ENCODE measurements at places on chromosomes 2 and 18.

DNA sequence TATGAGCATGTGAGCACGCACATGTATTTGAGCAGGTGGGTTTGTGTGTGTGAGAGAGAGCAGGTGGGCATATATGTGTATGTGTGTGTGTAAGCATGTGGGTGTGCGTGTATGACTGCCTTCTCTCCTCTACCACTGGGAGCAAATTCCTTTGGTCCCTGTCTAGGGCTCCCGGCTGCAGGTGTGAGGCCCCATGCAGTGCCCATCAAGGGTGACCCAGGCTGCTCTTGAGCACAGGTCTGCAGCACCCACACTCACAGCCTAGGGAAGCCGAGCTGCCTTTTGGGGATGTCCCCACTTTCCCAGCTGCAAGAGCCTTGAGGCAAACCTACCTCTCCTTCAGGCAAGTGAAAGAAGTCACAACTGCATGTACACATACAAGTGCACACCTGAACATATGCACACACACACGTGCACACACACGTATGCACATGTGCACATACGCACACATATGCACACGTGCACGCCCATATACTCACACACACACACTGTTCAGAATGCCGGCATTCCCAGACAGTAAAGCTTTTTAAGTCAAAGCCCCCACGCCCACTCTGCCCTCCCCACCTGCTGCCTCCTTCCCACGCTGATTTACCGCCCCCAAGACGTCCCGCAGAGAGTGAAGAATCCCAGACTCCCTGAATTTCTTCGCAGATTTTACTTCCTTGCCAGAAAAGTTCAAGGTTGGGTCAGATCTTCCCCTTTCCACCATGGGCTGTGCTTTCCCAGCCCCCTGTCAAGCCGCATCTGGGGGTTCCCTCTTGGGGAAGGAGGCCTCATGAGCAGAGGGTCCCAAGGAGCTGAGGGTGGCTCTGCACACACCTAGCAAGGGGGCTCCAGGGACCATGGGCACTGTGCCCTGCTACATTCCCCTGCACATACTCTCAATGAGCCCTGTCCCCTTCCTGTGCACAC is 170.6 kb downstream of the TWIST2 start:
- DNase-seq: no peak

GRCh38 chr18:45833846-45834245 is 8.4 kb downstream of the SIGLEC15 start:
- DNase-seq: no peak

DNA sequence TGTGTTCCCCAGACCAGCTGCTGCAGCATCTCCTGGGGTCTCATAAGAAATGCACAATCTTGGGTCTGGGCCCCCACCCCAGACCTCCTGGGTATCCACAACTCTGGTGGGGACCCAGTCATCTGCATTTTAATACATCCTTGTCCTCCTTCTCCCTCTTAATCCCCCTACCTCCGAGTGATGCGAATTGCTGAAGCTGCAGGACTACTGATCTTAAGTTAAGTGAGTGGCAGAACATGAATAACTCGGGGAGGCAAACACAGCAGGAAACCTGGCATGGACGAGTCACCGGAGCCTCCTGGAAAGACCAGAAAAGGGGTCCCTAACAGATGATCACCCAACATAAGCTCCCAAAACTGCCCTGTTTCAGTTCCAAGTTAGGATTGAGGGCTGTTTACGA is 283.2 kb upstream of the MGAT5 start:
- no peak for DNase-seq

GRCh38 chr2:55976681-55977080 is 53.1 kb upstream of the EFEMP1 start:
- no peak for DNase-seq

- DNase-seq: no peak
These were observed 2786.5 kb downstream of the RPIA start for GRCh38 chr2:91477731-91478672.

DNA sequence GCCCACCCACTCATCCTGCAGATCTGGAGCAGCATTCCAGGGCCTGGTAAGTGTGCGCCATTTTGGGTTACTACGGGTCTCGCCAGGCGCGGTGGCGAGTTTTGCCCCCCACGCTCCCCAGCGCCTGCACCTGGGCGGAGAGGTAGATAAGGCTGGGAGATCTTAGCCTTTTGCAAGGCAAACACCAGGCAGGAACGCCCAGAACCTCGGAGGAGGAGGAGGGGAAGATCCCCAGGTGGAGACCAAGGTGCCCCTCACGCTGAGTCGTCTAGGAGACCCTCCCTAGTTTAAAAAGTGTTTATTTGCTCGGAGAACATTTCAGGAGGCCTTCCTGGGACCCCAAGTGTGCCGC is 365 bp upstream of the RAMP1 start:
- DNase-seq: no peak

DNA sequence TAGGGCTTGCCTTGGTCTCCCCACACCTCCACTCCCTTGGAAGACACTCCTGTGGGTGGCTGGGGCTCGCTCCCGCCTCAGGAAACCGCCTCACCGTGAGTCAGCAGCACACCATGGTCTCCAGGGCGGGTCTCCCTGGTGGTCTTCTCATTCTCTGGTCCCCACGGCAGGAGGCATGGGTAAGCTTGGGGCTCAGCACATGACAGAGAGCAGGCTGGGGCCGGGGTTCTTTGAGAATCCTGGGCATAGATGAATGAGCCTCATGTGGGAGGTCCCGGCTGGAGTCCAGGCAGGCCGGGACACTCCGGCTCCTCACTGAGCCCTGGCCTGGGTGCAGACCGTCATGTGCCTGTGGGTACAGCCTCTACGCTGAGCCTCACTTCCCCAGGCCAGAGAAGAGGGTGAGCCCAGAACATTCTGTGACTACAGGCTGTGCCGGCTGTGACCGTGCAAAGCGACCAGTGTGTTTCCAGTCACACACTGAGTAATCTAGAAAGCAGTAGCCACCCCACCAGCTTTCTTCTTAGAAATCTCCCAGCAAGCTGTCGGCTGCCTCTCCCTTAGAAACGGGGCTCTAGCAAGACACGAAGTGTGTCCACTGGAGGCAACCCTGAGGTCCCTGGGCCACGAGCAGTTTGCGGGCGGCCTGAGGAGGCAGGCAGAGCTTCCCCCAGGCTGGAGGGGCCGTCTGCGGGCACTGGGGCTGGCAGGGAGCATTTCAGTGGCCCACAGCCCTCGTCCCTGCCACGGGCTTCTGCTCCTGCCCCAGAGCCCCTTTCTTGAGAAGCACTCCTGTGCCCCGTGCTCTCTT is 93.1 kb downstream of the RHOB start:
- DNase-seq: no peak

- no peak for DNase-seq
These were observed 108.1 kb downstream of the MARCO start for GRCh38 chr2:119049968-119050704.

DNA sequence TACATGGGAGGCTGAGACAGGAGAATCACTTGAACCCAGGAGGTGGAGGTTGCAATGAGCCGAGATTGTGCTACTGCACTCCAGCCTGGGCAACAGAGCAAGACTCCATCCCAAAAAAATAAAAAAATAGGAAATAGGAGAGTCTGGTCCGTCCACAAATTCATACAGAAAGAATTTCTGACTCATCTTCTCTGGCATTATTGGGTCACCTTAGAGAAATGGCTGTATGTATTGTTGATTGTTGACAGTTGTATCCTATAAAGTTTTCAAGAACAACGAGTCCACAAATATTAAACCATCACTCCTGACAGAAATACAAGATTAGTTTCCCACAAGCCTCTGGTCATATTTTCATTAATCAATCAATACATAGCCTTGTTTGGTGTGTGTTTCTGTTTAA is 20.4 kb downstream of the RBM43 start:
- DNase-seq: no peak

GRCh38 chr2:192377173-192377572 is 182.4 kb upstream of the TMEFF2 start:
- DNase-seq: no peak

DNA sequence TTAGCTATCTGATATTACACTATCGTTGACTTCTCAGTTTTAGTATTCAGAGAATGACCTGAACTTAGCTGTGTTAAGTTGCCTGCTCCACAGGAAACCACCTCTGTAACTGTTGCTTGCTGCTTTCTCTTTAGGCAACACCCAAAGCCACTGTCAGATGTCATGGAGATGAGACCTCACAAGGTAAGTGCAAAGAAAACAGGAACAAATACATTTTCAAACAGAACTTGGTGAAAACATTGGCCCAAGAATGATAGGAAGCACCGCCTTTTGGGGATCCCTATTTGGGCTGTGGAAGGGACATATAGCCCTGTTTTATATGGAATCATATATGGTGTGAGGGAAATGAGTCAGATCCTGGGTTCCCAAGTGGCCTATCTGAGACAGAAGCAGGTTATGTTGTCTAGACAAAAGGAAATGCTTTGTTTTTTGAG is 143.4 kb downstream of the UBE2E3 start:
- DNase-seq: peak; percentile 25

DNA sequence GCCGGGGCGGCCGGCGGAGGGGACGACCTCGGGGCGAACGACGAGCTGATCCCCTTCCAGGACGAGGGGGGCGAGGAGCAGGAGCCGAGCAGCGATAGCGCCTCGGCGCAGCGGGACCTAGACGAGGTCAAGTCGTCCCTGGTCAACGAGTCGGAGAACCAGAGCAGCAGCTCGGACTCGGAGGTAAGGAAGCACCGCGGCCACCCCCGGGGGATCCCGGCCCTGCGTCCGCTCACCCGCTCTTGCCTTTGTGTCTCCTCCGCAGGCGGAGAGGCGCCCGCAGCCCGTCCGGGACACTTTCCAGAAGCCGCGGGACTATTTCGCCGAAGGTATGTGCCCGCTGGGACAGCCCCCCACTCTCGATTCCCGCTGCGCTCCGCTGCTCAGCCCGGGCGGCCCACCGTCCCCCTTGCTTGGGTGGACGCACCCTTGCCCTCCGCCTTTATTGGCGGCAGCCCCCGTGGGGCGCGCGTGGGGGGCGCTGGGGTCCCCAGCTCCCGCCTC is 611 bp downstream of the TCF7L1 start:
- DNase-seq: no peak

- no peak for DNase-seq
These were observed 339.4 kb downstream of the BCL11A start for GRCh38 chr2:60213865-60214625.

DNA sequence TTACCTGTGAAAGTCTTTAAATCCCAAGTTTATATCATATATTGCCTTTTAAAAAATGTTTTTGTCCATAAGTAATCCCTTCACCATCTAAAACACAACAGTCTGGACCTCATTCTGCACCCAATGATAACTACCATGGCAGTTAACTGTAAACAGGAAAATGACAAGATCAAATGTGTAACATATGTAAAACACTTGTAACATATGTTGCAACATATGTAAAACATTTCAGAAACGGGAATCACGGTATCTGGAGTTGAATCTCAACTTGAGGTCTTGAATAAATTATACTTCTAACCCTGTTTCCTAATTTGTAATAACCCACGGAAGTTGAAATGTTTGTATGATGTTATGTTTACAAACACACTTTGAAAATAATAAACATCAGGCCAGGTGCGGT is 6.2 kb downstream of the LRPPRC start:
- no peak for DNase-seq

DNA sequence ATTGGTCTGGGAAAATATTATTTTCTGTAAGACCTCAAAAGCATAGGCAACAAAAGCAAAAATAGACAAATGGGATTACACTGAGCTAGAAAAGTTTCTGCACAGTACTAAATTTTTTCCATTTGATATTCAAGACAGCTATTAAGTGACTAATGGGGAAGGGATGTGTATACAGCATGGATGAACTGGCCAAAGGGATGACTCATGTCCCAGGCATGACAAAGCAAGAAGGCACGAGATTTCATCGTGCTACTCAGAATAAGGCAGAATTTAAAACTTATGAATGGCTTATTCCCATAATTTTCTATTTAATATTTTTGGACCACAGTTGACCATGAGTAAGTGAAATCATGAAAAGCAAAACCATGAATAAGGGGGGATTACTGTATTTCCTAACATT is 1250.1 kb upstream of the GYPC start:
- DNase-seq: no peak

GRCh38 chr2:70304498-70304897 is 2.6 kb upstream of the FAM136A start:
- no peak for DNase-seq

DNA sequence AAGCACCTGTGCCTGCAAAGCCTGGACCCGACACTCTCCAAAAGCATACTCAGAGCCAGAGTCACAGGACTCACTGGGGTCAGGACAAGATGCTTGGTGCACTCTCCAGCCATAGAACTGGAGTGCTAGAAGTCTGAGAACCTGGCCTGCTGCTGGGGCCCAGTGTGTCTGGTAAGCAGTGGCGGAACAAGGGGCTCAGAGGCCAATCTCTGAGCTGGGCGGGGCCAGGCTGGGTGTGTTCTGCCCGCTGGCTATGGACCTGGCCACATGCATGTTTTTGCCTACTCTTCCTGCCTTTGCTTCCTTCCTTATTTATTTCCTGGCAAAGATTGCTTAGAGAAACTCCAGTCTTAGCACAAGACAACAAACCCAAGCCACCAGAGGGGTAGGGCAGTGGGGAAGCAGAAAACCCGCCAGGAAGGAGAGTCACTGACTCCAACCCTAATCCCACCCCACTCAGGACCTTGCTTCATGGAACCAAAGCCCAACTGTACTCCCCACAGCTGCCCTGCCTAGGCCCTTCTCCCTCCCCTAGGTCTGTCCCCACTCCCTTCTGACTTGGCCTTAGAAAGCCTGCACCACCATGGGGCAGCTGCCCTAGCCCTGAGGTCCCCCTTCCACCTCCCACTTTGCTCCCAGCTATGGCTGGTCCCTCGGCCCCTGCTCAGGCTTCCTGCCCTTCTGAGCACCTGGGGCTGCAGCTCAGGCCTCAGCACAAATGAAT is 315.5 kb downstream of the CELF4 start:
- DNase-seq: no peak

DNA sequence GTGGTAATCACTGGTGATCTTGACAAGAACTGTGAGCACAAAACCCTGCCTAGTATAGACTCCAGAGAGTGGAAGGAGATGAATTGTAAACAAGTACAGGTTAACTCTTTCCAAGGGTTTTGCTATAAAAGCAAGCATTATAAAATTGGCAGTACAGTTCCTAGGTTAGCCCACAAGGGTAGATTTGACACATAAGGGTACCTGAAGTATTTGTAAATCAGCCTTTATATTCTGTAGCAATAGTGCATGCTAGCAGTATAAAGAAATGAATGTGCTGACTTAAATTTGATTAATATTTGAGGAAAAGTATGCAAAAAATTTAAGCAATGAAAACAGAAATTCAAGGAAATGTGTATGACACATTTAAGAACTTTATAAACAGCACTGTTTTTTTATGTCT is 42.4 kb downstream of the SP3 start:
- no peak for DNase-seq

GRCh38 chr2:28436525-28437051 is 43.9 kb downstream of the FOSL2 start:
- no peak for DNase-seq

DNA sequence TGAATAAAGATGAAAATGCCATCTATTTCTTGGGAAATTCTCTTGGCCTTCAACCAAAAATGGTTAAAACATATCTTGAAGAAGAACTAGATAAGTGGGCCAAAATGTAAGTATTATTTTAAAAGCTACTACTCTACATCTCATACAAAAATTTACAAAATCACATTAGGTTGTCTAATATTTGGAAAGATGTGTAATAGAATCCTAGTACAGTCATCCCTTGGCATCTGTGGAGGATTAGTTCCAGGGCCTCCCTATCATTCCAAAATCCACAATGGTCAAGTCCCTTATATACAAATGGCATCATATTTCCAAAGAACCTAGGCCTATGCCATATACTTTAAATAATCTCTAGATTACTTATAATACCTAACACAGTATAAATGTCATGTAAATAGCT is 41.2 kb downstream of the KYNU start:
- DNase-seq: no peak

All from activated CD8-positive, alpha-beta memory T cell treated with anti-CD3 and anti-CD28 coated beads for 1 hour (primary cell).